ENCODE measurements at places on chromosomes 2 and 18. TPM values are rescaled to one million over a fixed set of nuclear protein-coding genes. Genes with fewer than 3 reads are reported as not detected.

The MTCL1 gene
- 48.6 TPM for total RNA-seq

DNA sequence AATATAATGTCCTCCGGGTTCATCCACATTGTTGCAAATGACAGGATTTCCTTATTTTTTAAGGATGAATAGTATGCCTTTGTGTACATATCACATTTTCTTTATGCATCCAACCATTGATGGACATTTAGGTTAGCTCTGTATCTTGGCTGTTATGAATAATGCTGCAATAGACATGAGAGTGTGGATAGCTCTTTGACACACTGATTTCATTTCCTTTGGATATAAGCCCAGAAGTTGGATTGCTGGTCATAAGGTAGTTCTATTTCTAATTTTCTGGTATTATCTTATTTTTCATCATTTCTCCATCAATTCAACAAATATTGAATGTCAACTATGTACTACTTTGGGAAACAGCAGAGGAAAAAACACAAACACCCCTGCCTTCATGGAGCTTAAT lies 423.3 kb downstream of the MTX2 start:
- no peaks in the 10 kb centered on the region for H3K4me1 ChIP-seq
- H3K4me3 ChIP-seq, result no peak overlapping the region
- H3K27me3 ChIP-seq, result no peaks in the 10 kb centered on the region
- H3K36me3 ChIP-seq, result no peaks in the 10 kb centered on the region
- no peak overlapping the region for H3K27ac ChIP-seq
- no peak for DNase-seq

DNA sequence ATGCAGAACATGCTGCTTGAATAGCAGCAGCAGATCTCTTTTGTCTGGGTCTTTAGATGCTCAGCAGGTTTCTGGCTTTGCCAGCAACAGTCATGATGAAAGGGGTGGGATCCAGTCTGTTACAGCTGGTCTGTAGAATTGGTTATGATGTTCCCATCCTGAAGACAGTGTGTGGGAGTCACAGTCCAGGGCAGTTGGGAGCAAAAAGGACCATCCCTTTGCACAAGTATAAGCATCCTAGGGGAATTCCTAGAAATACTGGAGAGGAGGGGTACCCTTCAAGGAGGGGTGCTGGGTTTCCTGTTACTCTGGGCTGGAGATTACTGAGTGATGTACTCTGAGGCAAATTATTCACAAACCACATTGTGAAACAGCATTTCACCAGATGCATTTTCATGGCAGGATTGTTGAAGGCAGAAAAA lies 119.9 kb upstream of the RND3 start:
- no peaks in the 10 kb centered on the region for H3K36me3 ChIP-seq
- no peaks in the 10 kb centered on the region for H3K4me1 ChIP-seq
- no peaks in the 10 kb centered on the region for H3K27me3 ChIP-seq
- no peak overlapping the region for H3K27ac ChIP-seq
- DNase-seq, result no peak

DNA sequence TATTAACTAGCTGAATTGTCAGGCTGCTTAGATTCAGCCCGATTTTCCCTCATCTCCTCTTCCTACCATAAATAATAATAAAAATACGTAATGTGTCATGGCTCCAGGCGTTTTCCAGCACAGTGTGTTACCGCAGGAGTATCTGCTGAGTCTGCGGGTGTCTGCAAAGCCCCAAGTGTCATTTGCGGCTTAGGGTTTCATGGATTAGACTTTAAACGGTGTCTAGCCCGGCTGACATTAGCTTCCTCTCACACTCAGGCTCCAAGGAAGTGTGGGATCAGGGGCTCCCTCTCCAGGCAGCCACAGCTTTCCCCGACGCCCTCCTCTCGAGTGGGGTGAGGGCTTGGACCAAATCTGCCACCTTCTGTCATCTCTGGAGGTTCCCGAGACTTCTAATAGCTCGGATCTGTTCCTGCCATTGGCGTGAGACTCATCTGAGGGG lies 14.1 kb upstream of the HOXD1 start:
- no peaks in the 10 kb centered on the region for H3K36me3 ChIP-seq
- H3K27me3 ChIP-seq, result peaks cover 74% of the 10 kb centered on the region
- no peak overlapping the region for H3K4me3 ChIP-seq
- DNase-seq, result peak; percentile 70

DNA sequence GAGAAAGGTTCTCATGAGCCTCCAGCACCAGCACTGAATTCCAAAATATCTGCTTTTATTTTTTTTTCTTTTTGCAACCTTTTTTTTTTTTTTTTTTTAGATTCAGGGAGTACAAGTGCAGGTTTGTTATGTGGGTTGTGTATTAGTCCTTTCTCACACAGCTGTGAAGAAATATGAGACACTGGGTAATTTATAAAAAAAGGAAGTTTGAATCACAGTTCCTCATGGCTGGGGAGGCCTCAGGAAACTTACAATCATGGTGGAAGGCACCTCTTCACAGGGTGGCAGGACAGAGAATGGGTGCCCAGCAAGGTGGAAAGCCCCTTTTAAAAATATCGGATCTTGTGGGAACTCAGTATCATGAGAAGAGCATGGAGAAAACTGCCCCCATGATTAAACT lies 7.9 kb upstream of the TMX3 start:
- DNase-seq, result no peak
- H3K27me3 ChIP-seq, result no peaks in the 10 kb centered on the region
- no peak overlapping the region for H3K27ac ChIP-seq
- H3K36me3 ChIP-seq, result no peaks in the 10 kb centered on the region

- no peak overlapping the region for H3K4me3 ChIP-seq
- H3K4me1 ChIP-seq, result peaks cover 47% of the 10 kb centered on the region
- H3K36me3 ChIP-seq, result no peaks in the 10 kb centered on the region
- H3K27ac ChIP-seq, result peak overlapping the region; percentile 30
Measured at GRCh38 chr2:159075727-159076126, 107.3 kb downstream of the TANC1 start.

GRCh38 chr2:47783486-47784351 lies 774 bp downstream of the MSH6 start:
- H3K27me3 ChIP-seq, result no peaks in the 10 kb centered on the region
- peaks cover 8% of the 10 kb centered on the region for H3K4me1 ChIP-seq
- peak; percentile 27 for DNase-seq

DNA sequence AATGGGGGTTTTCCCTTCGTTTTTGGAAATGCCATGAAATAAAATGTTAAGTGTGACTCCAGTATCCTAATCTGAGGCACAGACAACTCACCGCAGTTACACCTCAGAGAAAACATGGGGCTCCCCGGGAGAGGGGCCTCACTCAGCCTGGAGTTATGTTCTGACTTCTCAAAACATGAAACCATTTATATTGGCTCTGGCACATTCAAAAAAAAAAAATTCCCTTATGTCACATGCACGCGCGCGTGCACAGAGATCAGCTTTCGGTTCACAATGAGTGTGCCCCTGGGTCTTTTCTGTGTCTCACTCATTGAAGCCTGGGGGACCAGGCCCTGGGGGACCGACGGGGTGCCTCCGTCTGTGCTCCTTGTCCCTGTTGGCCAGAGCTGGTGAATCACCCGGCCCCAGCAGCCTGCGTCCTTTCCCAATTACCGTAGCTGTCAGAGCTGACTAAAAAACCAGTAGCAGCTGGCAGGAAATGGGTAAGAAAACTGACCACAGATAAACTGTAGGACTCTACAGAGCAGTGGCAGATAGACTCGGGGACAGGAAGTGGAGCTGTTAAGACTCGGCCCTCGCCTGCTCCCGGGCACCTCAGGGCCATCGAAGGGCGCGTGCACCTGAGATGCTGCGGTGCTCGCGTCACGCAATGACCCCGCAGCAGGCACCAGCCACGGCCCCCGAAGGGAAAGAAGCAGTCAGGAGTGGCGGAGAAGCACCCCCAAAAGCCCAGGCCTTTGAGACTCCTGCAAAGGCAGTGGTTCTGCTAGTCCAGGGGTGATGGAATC lies 138.3 kb upstream of the ID2 start:
- DNase-seq, result peak; percentile 88
- H3K27me3 ChIP-seq, result no peaks in the 10 kb centered on the region
- H3K27ac ChIP-seq, result peak overlapping the region; percentile 46
- no peaks in the 10 kb centered on the region for H3K36me3 ChIP-seq
- H3K4me1 ChIP-seq, result peaks cover 23% of the 10 kb centered on the region

The DSG1 gene
- total RNA-seq, result 0.05 TPM

The DSC2 gene
- 39.4 TPM for total RNA-seq

DNA sequence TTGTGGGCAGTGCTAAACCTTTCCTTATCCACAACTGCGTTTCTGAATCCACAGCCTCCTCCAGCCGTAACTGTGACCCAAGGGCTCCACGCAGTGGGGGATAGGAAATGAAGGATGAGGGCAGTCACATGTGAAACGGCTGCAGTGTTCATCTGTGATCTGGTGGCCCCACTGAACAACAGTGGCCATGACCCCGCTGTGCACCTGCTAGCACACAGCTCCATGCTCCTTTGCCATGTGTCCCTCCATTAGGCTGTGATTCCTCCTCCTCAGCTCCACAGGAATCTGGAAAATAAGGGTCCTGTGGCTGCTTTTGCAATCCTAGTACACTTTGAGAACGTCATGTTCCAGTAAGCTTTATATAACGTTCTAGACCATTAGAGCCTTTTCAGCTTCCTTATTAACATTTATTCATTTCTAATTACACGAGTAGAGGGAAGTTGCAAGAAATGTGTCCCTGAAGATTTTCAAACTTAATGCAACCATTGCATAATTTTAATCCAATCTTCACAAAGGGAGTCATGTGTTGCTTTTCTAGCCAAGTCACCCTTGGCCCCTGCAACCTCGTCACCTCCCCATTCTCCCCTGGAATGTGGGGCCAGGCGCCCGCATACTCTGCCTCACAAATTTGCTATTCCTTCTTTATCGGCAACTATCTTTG lies 7.1 kb upstream of the NAPG start:
- H3K4me3 ChIP-seq, result no peak overlapping the region
- H3K27me3 ChIP-seq, result no peaks in the 10 kb centered on the region
- no peak overlapping the region for H3K27ac ChIP-seq
- no peak for DNase-seq
